ENCODE measurements at places on chromosomes 1 and 21.

DNA sequence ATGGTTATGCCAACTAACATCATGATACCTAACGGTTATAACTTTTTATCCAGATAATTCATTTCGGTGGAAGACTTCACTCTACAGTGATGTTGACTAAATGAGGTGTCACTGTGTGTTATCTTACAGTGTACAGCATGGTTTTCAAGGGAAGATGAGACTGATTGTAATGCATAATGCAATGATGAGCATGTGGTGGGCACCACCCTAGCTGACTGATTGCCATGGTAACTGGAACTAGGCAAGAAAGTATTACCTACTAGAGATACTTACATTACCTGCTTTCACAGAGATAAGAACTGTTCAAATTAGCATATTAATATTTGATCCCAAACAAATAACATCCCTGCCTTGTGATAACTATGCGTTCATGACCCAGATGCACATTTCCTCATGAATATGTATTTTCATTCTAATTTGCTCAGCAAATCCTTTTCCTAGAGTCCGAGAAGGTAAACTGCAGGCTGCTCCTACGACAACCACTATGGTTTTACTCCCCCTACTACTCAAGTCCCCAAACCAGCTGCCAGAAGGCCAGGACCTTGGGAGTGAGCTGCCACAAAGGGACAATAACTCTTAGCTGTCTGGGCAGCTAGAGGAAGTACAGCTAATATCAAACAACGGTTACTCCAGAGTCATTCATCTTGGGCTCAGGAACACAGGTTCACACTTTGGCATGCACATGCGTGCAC, 29.2 kb downstream of the TRABD2B start:
- no peak for DNase-seq

GRCh38 chr1:159188375-159188788, 16.3 kb upstream of the ACKR1 start:
- peak; percentile 29 for DNase-seq

GRCh38 chr1:65959896-65960567, 167.3 kb downstream of the PDE4B start:
- no peak for DNase-seq

DNA sequence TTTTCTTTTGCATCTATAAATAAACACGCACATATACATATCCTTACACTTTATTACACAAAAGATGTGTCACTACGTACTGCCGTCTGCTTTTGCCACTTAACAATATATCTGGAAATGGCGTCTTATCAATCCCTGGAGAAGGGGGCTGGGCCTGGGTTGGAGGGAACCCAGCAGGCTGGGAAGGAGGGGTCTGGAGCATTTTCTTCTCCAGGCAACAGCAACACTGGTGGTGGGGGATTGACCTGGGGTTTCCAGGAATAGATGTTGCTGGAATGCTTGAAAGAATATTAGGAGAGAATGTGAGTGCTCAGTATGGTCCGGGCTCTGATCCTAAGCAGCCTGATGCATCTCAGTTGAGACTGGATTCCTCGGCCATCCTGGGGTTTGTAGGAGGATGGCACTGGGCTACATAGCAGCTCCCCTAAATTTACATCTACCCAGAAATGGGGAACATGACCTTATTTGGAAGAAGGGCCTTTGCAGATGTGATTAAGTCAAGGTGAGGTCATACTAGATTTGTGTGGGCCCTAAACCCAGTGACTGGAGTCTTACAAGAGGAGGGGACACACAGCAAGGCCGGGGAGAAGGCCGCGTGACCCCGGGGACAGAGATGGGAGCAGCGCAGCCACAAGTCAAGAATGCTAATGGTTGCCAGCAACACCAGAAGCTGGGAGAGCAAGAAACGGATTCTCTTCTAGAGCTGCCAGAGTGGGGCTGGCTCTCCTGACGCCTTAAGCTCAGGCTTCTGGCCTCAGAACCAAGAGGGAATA, 98.6 kb downstream of the SIK1 start:
- DNase-seq: no peak

DNA sequence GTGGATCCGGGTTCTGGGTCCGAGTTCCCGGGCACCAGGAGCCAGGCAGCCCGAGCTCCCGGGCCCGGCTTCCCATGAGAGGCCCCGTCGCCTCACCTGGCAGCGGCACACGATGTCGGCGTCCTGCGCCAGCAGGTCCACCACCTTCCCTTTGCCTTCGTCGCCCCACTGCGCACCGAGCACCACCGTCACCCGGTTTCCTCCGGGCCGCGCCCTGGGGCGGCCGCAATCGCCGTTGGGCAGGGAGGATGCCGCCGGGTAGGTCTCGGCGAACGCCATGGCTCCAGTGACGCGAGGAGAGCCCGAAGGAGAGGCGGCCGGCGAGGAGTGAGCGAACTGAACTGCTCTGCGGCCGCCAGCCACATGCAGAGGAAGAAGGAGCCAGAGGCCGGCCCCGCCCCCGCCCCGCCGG, at the start of gene ADSS2:
TSS of gene ADSS2 (minus strand) at position 371 of the 412 bp plus-strand sequence. CDS start at position 279, 92 bp downstream.
- no peak for DNase-seq

DNA sequence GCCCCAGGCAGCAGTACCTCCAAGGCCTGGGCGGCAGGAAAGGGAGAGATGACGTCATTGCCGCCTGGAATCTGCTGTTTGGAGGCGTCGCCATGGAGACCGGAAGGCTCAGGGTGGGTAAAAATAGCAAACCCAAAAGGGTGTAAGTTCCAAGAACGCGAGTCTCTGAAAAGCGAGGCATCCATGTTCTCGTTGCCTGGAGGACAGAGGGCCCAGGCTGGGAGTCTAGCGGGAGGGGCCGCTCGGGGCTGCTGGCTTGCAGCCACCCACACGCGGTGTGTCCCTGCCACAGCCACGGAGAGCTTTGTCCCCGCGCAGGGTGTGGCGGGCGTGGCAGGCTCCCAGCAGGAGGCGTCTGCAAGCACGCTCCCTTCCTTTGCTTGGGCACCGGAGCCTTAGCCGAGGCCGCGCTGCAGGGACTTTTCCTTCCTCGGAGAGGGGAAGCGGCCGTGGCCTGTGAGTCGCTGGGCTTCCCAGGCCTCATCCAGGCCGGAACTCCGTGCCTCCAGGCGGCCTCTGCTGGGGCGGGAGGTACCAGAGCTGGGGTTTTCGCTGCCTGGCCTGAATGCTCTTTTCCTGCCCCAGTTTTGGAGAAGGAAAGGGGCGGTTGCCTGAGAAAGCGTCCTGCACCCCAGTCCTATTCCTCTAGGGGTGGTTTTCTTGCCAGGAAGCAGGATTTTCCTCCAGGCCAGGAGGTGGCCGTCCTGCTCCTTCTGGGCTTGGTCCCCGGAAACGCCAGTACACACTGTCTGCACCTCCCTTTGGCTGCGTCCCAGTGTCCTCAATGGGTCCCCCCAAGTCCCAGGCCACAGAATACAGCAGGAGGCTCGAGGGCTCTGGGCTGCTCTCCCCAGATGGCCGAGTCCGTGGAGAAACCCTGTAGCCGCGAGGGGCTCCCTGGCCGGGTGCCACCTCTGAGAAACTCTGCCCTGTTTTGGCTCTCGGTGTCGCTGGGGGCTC, 15.3 kb upstream of the SKI start:
- peak; percentile 81 for DNase-seq

DNA sequence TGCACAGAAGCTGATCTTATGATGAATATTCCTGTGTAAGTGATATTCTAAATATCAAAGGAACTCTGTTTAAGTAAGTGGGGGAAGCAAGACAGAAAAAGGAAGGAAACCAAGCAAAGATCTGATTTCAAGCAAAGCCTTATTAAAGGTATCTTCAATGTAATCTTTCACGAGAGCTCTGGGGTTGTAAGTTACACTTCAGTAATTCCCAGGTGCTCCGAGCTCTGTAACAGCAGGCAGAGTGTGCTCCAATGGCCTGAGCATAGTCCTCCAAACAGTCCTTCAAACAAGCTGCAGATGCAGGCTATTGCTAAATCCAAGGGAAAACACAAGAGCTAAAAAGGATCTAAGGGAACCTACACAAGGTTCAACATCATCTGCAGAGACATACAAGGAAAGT, 949.7 kb upstream of the TMPRSS15 start:
- DNase-seq: peak; percentile 12
